Hypothalamus (tissue), 51 donors: ENCODE measurements at places on chromosomes 16 and 17.

DNA sequence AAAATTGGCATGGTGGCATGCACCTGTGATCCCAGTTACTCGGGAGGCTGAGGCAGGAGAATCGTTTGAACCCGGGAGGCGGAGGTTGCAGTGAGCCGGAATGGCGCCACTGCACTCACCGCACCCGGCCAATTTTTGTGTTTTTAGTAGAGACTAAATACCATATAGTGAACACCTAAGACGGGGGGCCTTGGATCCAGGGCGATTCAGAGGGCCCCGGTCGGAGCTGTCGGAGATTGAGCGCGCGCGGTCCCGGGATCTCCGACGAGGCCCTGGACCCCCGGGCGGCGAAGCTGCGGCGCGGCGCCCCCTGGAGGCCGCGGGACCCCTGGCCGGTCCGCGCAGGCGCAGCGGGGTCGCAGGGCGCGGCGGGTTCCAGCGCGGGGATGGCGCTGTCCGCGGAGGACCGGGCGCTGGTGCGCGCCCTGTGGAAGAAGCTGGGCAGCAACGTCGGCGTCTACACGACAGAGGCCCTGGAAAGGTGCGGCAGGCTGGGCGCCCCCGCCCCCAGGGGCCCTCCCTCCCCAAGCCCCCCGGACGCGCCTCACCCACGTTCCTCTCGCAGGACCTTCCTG lies at the start of gene HBQ1:
Gene HBQ1 (plus strand): TSS at position 359 of the 575 bp plus-strand sequence. CDS start 28 bp downstream, at position 387.
- no peak for DNase-seq

GRCh38 chr17:80786470-80786869 lies 205.2 kb upstream of the CHMP6 start:
- no peak for DNase-seq

DNA sequence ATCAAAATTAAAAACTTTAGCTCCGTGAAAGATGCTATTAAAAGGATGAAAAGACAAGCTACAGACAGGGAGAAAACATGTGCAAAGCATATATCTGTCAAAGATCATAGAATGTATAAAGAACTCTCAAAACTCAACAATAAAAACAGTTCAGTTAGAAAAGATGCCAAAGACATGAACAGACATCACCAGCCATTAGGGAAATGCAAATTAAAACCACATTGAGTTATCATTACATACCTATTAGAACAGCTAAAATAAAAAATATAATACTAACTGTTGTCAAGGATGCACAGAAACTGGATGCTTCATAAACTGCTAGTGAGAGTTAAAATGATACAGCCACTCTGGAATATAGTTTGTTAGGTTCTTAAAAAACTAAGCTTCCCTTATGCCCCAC lies 58.8 kb downstream of the NFATC3 start:
- no peak for DNase-seq

GRCh38 chr17:69722518-69722917 lies 308.0 kb downstream of the MAP2K6 start:
- no peak for DNase-seq

DNA sequence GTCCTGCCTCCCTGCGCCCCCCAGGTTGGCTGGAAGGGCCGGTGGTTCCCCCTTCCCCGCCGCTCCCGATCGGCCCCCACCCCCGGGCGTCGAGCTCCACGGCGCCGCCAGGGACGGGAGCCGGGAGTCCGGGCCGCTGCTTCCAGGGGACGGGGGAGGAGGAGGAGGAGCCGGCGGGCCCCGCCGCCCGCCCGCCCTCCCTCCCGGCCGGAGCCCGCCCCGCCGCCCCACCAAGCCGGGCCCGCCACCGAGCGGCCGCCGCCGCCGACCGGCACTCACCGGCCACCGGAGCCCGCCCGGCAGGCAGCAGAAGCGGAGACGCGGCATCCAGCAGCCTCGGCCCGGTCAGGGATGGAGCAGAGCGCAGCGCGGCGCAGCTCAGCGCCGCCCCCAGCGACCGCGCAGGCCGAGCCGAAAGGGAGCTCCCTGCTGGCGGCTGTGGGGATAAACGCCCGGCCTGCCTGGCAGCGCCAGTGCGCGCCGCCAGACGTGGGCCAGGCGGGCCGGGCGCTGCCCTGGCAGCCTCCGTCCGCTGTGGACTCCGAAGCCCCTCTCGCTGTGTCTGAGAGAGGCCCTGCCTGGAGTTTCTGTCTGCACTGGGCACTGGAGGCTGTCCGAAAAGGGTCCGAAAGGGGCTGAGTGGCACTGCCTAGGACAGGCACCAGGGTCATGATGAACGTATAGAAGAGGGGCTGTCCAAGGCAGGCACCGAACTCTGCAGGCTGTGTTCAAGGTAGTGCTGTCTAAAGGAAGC lies at the start of gene MYO18A:
Gene MYO18A (minus strand): TSS at position 365 of the 754 bp plus-strand sequence. CDS start 13,458 bp downstream, outside the sequence.
- peak; percentile 71 for DNase-seq

DNA sequence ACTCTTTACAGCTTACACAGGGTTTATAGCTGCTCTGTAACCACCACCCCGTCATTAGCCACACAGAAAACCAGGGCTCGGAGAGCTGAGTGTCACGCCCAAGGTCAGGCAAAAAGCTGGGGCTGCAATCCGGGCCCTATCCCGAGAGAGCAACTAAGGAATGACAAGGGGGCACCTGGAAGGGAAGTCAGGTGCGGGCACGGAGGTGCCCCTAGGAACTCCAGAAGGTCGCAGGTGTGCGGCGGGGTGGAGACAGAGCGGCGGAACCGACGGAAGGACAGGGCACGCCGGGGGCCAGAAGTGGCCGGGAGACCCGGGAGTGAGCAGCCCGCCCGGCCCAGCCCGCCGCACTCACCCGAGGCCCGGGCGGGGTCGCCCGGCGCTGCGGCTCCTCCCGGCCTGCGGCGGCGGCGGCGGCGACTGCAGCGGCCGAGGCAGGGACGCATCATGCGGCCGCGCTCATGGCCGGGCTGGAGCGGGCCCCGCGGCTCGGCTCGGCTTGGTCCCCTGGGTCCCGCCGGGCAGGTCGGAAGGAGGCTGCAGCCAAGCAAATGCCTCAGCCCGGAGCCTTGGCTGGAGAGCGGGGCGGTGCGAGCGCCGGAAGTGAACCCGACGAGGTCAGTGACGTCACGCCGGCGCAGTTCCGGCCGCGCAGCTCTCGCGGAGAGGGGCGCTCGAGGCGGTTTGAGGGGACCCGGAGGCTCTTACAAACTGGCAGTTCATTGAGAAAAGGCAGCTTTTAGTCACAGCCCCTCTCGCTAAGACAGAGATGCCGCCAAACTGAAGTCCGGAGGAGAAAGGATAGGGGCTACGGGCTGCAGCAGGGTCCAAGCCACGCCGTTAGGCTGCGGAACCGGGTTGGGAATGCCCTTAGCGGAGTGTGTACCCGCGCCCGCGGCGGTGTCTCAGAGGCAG lies at the start of gene ZDHHC7:
Gene ZDHHC7 (minus strand): TSS at position 605 of the 915 bp plus-strand sequence. CDS start 20,917 bp downstream, outside the sequence.
- DNase-seq = peak; percentile 72

DNA sequence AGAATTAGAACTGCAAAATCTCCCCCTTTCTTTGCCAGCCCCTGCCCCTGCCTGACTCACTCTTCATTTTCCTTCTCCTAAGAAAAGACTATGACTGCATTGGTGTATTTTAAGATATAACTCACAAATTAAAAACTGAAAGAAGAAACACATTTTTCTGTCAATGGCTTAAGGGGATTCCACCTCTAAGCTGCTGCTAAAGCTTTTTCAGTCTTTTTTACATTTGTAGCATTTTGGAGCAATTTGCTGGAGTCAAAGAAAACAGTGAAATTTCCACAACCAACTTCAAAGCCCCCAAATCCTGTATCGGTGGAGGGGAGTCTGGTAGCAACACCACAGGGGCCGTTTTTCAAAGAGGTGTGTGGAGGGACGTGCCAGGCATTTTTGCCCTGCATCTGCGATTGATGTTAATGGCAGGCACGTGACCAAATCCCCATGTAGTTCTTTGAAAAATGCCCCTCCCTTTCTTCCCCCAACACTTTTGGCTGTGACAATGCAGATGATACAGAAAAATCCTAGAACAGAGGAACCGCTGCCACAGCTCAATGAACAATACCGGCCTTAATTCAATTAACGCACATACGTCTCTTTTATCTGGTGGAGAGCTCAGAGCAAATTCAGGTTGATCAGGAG lies 28.5 kb downstream of the MAF start:
- DNase-seq = no peak

- no peak for DNase-seq
These were observed 5.2 kb upstream of the TMIGD1 start for GRCh38 chr17:30339086-30339485.

GRCh38 chr17:39107973-39108372 lies 43.5 kb downstream of the PLXDC1 start:
- no peak for DNase-seq

DNA sequence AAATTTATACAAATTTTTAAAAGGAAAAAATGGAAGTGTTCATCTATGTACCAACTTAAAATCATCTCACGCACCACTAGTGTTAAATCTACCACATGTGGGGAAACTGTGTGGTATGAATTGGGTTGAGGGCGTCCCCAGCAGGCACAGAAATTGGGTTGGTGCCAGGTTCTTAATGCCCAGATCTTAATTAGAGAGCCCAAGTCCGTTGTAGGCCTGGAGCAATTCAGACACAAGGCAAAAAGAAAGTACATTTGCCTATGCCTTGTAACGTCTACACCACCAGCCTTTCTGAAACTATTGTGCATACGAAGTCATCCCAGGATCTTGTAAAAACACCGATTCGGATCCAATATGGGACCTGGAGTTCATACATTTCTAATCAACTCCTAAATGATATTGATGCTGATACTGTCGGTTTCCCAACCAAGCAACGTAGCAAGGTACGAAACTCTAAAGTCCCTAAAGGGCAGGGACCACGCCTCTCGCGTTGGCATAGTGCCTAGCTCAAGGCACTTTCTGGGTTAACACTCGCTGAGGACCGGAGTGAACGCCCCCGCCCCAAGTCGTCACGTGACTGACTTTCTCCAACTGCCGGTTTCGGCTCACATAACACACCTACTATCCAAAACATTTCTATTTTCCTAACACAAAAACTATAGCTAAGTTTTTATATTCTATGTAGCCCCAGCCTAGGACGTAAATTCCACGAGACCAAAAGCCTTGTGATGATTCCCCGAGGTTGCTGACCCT lies 945 bp upstream of the UQCRC2 start:
- peak; percentile 61 for DNase-seq

GRCh38 chr17:13825526-13826040 lies 223.9 kb upstream of the HS3ST3A1 start:
- no peak for DNase-seq

DNA sequence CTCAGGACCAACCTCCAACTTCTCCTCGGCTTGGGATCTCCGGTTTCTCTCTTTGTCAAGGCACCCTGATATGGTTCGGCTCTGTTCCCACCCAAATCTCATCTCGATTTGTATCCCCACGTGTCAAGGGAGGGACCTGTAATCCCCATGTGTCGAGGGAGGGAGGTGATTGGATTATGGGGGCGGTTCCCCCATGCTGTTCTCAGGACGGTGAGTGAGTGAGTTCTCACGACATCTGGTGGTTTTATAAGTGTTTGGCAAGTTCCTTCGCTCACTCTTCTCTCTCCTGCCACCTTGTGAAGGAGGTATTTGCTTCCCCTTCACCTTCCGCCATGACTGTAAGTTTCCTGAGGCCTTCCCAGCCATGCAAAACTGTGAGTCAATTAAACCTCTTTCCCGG lies 117.9 kb downstream of the SEC14L1 start:
- DNase-seq = no peak

- DNase-seq = no peak
These were observed 16.1 kb downstream of the PLK1 start for GRCh38 chr16:23694644-23695373.

GRCh38 chr17:78284146-78284545 lies 52.7 kb downstream of the TMEM235 start:
- DNase-seq = no peak

DNA sequence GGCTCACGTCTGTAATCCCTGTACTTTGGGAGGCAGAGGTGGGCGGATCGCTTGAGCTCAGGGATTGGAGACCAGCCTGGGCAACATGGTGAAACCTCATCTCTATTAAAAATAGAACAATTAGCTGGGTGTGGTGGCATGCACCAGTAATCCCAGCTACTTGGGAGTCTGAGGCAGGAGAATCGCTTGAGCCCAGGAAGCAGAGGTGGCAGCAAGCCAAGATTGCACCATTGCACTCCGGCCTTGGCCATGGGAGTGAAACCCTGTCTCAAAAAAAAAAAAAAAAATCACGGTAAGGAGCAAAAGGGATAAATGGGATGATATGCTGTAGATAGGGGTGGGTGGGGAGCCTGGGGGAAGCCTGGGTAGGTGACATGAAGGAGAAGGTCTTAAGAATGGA lies 20.4 kb upstream of the TMEM98 start:
- no peak for DNase-seq
